ENCODE measurements at places on chromosomes 7 and 10.

DNA sequence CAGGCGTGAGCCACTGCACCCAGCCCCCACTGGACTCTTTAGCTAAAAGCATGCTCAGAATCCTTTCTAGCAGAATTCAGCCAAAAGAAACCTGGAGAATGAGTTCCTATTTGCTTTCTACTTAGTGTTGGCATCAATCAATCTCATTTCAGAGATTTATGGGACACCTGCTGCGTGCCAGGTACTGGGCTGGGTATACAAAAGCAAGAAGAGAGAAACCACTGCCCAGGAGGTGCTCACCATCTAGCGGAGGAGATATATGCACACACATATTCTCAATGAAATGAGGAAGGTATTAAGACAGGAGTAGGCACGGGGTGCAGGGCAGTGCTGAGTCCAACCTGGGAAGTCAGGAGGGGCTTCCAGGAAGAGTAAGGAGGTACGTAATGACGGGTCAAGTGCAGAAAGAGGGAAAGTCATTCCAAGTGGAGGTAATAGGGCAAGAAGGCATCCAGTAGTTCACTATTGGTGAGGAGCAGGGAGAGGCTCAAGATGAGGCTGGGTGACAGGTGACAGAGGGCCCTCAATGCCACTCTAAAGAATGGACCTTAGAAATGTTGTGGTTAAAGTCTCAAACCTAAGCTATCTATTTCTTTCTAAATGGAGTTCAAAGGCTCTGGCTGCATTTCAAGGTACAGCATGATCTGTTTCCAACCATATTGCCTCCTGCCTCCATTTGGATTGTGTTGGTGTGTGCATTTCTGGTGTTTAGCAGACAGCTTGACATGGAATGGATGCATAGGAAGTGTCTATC lies 22.1 kb downstream of the ABLIM1 start:
- DNase-seq = no peak

GRCh38 chr10:28810057-28810870 lies 132.9 kb downstream of the BAMBI start:
- no peak for DNase-seq

DNA sequence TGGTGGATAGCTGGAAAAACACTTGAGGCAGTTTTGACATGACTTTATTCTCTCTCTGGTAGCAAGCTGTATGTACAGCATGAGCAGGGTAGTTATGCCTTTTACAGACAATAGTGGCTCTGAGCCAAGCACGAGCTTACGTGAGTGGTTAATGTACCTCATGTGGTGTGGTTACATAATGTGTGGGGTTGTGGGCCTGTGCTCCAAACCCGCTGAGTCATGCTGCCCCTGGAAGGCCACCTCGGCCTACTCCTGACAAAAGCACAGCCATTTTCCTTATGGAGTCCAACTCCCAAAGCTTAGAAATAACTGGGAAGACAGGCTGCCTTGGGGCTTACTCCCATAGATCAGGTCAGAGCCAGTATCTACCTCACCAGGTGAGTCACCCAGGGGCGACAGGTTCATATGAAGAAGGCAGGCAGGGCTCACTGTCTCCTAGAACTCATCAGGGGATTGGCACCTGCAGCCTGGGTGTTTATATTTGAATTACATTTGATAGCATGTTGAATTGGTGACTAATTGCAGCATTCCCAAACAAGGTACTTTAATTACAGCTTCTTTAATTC lies 404.5 kb downstream of the ADRA2A start:
- DNase-seq = no peak

- DNase-seq = no peak
Measured at GRCh38 chr10:15515202-15515601, 144.1 kb upstream of the FAM171A1 start.

- no peak for DNase-seq
Measured at GRCh38 chr7:103119791-103120291, 29.1 kb downstream of the NAPEPLD start.

GRCh38 chr10:92757711-92758104 lies 68.0 kb downstream of the HHEX start:
- DNase-seq = no peak

DNA sequence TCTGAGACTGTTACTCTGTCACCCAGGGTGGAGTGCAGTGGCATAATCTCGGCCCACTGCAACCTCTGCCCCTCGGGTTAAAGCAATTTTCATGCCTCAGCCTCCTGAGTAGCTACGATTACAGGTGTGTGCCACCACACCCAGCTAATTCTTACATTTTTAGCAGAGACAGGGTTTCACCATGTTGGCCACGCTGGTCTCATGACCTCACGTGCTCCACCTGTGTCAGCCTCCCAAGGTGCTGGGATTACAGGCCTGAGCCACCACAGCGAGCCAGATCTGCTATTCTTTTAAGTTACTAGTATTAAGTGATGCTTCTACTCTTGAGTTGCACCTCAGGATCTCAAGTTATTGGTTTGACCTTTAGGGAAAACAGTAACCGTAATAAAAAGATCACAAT lies 23.0 kb upstream of the KMT2E start:
- no peak for DNase-seq

GRCh38 chr7:76337147-76337546 lies 21.6 kb downstream of the YWHAG start:
- DNase-seq = no peak

All from GM19239 (cell line).